ENCODE measurements at places on chromosomes 13 and 19.

GRCh38 chr13:93847162-93847561, 620.6 kb downstream of the GPC6 start:
- DNase-seq, result no peak

GRCh38 chr13:100854006-100854405, 179.4 kb upstream of the TMTC4 start:
- DNase-seq, result no peak

GRCh38 chr13:42894765-42895243, 97.2 kb downstream of the EPSTI1 start:
- peak; percentile 94 for DNase-seq

- DNase-seq, result peak; percentile 88
Observed at GRCh38 chr19:30711296-30711695, 339.1 kb downstream of the ZNF536 start.

DNA sequence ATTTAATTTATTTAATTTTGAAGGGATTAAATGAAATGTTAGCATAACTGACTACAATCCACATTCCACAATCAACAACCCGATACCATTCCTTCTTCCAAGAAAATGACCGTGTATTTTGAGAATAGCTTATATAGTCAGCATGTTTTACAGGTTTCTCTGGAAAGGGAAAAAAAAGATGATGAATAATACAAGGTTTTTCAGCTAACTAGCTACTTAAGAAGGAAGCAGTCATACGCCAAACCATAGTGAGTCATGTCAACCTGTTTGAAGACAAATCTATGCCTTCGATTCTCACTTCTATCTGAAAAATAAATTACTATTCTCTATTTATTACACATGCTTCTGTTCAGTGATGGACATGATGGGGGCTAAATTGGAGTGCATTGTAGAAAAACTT, 258.6 kb downstream of the EFNB2 start:
- no peak for DNase-seq

- no peak for DNase-seq
Observed at GRCh38 chr19:54329476-54330165, 9.3 kb downstream of the LILRA4 start.

GRCh38 chr13:99636728-99637353, 135.6 kb downstream of the TM9SF2 start:
- no peak for DNase-seq

DNA sequence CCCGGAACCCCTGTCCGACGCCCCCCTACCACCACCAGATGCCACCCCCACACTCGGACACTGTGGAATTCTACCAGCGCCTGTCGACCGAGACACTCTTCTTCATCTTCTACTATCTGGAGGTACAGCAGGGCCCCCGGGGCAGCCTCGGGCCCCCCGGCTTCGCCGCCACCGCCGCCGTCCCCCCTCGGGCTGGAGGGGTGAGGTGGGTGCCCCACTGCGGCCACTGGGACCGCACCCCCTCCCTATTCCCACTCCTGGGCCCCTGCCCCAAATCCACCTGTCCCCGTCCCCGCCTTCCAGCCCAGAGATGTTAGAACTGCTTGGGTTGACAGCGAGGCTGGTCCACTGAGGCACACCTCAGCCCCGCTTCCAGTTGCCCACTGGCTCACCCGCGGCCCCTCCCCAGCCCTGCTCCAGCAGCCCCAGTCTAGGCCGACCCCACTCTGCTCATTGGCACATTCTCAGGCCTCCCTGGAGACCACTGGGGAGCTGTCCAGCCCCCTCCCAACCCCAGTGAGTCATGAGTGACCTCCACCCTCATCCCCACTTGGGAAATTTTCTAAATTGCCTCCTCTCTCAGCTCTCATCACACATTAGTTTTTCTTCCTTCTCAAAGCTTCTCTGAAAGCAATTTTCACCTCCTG, 6.5 kb downstream of the LENG1 start:
- no peak for DNase-seq

All from NCI-H1105 treated with DMSO at 0.1 percent for 48 hours (cell line).